ENCODE measurements at places on chromosomes 11 and 22.
A peak's percentile ranks its signal among the peaks of the same experiment; 100 is the strongest.

- no peak for DNase-seq
These were observed 745.0 kb downstream of the NTM start for GRCh38 chr11:132115454-132115853.

GRCh38 chr11:50098186-50098725 lies 65.6 kb downstream of the OR4C45 start:
- DNase-seq = no peak

DNA sequence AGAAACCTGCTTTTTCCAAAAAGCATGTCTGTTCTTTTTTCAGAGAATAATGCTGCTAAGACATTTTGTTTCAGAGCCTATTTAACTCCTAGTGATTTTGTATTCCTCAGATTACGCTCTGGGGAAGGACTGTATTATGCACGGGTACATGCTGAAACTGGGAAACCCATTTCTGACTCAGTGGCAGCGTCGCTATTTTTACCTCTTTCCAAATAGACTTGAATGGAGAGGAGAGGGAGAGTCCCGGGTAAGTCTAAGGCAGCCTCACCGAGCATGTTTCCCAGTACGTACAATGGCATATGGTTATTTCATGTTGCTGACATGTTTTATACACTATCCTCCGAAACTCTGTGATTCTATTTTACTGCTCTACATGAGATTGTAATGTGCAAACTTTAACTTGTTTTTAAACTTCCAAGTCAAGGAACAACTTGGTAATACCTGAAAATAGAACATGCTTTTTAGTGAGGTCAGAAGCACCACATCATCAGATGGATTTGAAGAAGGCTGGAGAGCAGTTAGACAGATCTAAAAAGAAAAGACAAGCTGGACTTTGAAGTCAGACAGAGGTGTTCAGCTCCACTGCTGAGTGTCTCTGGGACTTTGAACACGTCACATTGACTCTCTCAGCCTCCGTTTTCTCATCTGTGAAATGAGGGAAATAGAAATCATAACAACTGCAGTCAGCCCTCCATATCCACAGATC lies 23.7 kb upstream of the MYO18B start:
- DNase-seq = no peak

DNA sequence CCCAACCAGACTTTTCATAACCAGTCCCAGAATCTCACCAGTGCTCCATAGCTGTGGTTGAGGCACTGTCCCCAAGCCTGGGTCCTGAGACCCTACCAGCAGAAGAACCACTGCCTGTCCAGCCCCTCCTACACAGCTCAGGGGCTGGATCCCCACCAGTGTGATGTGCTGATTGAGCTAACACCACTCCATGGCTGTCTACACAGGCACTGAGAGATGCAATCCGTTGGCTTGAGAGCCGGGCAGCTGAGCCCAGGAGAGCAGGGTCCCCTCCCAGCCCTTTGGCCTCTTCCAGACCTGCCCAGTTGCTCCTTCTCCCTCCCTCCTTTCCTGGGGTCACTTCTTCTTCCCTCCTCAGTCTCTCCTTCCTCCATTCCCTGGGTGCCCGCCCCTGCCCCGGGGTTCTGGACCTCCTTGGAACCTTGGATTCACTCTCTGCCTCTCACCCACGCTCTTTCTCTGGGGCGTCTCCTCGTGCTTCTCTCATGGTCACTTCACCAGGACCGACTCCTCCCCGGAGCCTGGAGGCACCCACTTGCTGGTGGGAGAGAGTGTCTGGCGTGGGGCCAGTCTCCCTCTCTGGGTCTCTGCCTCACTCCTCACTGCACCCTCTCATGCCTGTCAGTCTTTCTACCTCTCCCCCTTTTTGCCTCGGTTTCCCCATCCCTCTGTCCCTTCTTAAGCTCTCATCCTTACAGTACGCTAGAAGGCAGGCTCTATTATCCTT lies 706 bp upstream of the SCYL1 start:
- DNase-seq = peak; percentile 51

GRCh38 chr22:29004647-29005371 lies 56.8 kb downstream of the C22orf31 start:
- DNase-seq = no peak

- peak; percentile 27 for DNase-seq
These were observed 8.3 kb downstream of the PRR5L start for GRCh38 chr11:36304351-36304750.

DNA sequence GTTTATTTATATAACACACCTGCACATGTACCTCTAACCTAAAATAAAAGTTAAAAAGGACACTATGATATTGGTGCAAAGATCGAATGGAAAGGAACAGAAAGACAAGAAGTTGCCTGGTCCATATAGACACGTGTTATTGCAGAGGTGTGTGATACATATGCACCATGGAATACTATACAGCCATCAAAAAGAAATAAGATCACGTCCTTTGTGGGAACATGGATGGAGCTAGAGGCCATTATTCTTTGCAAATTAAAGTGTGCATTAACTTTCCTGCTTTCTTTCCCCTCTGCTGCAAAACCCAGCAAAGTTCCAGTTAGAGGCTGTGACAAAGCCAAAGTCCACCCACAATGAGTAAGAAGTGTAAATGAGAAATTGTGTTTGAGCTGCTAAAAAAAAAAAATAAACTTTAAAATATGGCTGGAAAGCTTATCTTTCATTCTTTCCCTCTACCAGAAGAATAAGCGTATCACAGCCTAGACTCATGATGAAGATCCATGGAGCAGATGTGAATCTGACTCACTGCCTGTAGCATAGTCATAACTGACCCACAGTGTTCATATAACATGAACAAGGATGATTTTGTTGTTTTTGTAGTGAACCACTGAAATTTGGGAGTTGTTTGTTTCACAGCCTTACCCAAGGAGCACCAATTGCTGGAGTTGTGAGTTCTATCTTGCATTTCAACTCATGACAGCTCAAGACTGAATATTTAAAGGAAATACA lies 9.6 kb downstream of the OR52K1 start:
- no peak for DNase-seq

GRCh38 chr22:50034126-50035081 lies 21.8 kb upstream of the IL17REL start:
- no peak for DNase-seq

Data from foreskin fibroblast (primary cell).